ENCODE measurements at places on chromosomes 11 and 22. TPM values are rescaled to one million over a fixed set of nuclear protein-coding genes. Genes with fewer than 3 reads are reported as not detected.

The DEFB108B gene
- not detected for total RNA-seq

The MAJIN gene
- not detected for total RNA-seq

The OR2AG2 gene
- 0.40 TPM for total RNA-seq

The MFRP gene
- total RNA-seq, result not detected

The GAS2L1 gene
- total RNA-seq, result 58.6 TPM

DNA sequence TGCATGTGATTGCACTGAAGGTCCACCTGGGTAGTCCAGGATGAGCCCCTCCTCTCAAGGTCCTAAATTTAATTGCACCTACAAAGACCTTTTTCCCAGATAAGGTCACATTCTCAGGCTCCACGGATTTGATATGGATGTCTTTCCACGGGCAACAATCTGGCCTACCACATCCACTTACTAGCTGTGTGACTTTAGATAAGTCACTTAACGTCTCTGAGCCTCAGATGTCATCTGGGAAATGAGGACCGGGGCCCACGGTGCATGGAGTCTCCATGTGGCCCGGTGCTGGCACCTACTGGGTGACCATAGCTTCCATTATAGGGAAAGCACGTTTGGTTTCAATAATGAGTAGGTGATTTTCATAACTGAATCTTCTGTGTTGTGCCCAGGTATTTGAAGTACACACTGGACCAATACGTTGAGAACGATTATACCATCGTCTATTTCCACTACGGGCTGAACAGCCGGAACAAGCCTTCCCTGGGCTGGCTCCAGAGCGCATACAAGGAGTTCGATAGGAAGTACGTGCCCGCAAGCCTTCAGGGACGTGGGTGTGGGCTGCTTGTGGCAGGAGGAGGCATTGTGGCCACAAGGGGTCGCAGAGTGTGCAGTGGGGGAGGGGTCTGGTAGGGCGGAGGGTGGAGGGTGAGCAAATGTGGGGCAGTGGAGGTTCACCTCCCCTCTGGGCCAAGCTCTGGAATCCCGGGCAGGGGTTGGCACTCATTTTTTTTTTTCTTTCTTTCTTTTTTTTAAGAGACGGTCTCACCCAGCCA is 55.7 kb downstream of the ARHGAP8 start:
- DNase-seq, result no peak

GRCh38 chr11:30432716-30433115 is 109.8 kb downstream of the ARL14EP start:
- no peak for DNase-seq

DNA sequence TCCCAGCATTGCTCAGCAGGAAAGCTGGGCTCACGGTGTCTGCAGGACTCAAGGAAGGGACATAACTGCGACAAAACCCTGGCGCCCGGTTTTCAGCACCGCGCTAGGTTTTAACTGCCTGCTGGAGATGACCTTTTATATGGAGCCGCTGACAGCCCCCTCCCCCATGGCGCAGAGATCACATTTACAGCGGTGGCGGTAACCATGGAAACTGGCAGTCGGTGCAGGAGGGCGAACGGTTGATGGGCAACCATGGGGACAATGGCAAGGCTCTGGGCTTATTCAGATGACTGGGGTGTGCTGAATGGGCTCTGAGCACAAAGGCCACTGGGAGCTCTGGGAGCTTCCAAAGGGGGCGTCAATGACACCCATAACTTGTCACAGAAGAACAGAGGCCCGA is 37.2 kb downstream of the CELSR1 start:
- no peak for DNase-seq

DNA sequence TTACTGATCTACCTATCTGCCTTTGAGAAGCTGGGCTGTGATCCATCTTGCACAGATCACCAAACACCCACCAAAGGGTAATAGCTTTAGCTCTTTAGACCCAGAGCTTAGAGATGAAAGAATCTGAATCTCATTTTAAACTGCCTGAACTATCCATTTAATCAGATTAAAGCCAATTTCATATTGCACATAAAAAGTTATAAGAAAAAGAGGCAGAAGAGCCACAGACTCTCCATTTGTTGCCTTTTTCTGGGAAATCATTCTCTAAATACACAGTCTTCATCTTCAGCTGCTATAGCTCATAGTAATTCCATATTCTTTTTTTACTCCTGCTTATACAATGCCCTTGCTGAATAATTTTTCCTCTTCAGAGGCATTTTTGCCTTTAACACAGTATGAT is 271.2 kb downstream of the DLG2 start:
- DNase-seq, result no peak

GRCh38 chr11:12725863-12726682 is 51.9 kb downstream of the TEAD1 start:
- no peak for DNase-seq
